ENCODE measurements at places on chromosomes 3 and 15.

- DNase-seq: no peak
Observed at GRCh38 chr3:122353893-122354401, 28.9 kb downstream of the CSTA start.

GRCh38 chr15:53458736-53459135, 300.7 kb downstream of the WDR72 start:
- no peak for DNase-seq

DNA sequence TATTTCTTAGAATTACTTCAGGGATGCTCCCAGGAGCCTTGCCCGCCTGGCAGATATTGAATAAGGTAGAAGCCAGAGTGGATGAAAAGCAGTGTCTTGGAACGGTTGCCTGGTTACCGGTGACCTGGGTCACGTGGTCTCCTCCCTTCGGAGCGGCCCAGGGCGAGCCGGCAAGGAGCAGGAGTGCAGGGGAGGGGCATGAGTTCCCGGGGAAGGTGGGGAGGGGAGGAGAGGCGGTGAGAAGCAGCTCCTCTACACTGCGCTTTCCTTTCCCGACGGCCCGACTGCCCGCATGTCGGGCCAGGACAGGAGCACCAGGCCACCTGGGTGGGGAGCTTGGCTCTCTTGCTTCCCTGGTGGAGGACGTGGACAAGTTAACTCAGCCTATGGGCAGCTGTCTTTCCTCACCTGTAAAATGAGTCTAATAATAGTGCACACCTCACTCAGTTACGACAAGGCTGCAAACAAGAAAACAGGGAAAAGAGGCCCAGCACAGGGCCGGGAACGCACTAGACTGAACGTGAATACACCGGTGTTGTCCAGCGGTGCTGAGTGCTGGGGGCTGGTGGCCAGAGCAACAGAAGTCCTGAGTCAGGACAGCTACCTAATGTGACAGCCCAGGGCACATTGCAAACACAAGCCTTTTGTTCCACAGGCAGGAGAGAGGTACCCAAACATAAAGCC, 198.3 kb downstream of the ADAMTS9 start:
- no peak for DNase-seq

DNA sequence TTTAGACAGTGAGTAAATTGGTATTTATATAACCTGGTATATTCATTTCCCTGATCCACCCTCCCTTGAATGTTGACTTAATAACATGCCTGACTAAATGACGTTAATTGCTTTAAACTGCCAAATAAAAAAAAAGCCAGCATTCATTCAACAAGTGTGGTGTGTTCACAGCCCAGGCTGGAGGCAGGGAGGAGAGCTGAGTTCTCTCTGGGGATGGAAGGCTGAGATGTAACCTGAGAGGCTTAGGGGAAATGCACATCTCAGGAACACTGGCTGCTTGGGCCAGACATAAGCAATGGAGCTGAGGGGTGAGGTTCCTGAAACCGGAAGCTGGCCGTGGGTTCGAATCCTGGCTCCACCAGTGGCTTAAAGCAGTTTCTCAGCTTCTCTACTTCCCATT, 17.3 kb downstream of the CACNA2D3 start:
- no peak for DNase-seq

GRCh38 chr15:85691350-85692240, 103.1 kb downstream of the KLHL25 start:
- no peak for DNase-seq

DNA sequence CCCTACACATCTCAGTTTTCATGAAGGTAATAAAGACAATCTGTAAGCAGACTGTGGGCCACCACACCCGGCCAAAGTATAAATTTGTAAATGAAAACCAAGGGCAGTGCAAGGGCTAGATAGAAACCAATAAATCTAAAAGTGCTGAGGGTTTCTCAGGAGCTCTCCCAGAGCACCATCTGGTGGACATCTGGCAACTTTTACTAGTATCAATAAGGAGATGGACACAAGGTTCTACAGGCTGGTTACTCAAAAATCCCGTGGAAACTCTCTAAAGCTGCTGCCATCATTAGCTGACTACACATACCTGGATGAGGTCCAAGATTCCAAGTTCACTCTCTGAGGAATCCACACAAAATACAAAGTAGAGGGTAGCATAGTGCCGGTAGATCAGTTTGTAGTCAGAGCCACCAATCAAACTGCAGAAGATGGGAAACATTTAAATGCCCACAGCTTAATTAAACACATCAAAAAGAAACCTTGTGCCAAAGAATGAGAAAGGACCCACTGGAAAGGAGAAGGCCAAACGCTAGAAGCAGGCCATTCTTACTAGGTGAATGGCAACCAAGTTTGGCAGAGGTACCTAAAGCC, 5.5 kb downstream of the AP3S2 start:
- no peak for DNase-seq

- DNase-seq: no peak
Observed at GRCh38 chr15:94206463-94207167, 24.7 kb upstream of the MCTP2 start.

- DNase-seq: no peak
Observed at GRCh38 chr3:152405915-152406802, 137.4 kb downstream of the MBNL1 start.

DNA sequence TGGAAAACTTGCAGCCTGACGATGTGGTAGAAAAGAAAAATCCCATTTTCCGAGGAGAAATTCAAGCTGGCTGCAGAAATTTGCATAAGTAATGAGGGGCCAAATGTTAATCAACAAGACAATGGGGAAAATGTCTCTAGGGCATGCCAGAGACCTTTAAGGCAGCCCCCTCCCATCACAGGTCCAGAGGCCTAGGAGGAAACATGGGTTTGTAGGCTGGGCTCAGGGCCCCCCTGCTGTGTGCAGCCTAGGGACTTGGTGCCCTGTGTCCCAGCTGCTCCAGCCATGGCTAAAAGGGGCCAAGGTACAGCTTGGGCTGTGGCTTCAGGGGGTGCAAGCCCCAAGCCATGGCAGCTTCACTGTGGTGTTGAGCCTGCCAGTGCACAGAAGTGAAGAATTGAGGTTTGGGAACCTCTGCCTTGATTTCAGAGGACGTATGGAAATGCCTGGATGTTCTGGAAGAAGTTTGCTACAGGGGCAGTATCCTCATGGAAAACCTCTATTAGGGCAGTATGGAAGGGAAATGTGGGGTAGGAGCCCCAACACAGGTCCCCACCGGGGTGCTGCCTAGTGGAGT, 75.9 kb upstream of the CADPS start:
- no peak for DNase-seq

GRCh38 chr3:141255846-141256261, 24.2 kb downstream of the PXYLP1 start:
- peak; percentile 10 for DNase-seq

DNA sequence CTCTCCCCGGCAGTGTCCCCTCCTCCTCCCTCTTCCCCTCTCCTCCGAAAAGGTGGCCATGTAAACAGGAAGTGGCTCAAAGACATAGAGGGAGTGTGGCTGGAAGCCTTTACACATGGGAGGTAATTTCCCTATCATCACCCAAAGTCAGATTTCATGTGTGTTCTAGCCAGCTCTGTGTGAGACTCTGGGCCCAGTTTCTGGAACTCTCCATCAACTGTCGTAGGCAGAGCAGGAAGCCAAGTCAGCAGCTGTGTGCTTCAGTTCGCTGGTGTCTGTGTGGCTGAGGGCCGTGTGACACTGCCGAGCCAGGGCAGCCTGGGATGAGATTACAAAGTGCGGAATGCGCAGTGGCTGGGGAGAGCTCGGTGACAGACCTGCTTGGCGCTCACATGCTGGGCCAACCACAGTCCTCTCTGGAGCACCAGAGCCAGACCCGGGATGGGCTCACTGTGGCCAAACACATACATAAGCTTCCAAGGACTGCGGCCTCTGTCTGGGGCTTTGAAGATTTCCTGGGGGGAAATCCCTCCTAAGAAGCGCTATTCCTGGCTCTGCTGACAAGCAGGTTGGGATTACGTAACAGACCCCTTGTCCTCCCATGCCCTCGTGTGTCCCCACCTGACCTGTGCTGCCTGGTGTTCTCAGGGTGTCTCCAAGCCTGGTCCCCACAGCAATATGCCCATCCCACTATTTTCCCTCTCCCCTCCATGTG, 50.7 kb downstream of the UMPS start:
- DNase-seq: no peak

- DNase-seq: no peak
Observed at GRCh38 chr3:177529716-177530335, 332.5 kb upstream of the TBL1XR1 start.

- DNase-seq: no peak
Observed at GRCh38 chr3:21477541-21478288, 273.3 kb downstream of the ZNF385D start.

- DNase-seq: no peak
Observed at GRCh38 chr3:148008591-148008990, 599.4 kb downstream of the ZIC1 start.

DNA sequence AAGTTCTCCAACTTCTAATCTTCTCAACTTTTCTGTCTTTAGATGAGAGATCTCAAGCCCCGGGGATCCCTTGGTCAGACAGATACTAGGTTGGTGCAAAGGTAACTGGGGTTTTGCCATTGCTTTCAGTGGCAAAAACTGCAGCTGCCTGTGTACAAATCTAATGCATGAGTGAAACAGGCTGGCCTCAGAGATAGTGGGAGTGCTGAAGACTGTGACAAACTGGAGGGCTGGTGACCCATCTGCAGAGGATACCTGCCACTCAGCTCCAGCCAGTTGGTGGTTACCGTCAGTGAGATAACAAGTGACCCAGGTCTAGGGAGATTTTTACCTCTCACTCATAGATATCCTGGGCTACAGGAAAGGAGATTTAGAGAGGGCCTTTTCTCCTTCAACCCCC, 85.7 kb downstream of the RYR3 start:
- DNase-seq: no peak

GRCh38 chr3:185280572-185281365, 26.9 kb upstream of the EHHADH start:
- DNase-seq: no peak

DNA sequence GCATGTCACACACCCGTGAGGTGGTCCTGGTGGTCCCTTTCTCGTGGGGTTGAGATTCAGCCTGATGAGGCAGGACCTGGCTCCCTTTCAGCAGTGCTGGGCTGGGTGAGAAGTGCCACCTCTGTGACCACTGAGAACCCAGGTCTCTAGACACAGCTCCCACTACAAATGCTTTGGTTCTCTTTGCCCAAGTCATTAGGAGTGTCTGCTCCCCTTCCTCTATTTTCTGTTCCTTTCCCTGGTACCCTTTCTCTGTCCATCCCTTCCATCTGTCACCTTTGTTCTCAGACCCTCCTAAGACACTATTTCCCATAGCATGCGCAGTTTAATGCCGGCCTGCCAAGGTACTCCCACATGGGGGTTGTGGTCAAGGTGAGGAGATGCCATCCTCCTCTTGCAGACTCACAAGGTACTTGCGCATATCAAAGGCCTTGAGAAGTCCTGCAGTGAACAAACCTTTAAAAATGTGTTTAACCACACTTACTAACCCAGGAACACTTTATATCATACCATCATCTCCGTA, 297.7 kb downstream of the LRTM1 start:
- DNase-seq: no peak

DNA sequence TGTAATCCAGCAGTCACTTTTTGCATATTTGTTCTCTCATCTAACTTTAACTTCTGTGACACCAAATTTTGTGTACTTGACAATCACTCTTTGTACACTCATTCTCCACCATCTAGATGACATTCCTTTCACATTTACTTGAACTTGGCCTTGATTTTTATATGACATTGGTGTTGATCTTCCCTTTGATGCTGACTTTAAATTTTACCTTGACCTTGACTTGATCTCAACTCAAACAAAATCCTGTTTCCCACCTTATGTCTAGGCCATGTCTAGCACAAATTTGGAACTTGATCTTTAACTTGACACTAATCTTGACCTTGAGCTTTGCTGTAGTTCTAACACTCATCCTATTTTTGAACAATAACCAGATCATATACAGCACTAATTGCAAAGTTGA, 33.2 kb downstream of the ROPN1B start:
- DNase-seq: no peak

DNA sequence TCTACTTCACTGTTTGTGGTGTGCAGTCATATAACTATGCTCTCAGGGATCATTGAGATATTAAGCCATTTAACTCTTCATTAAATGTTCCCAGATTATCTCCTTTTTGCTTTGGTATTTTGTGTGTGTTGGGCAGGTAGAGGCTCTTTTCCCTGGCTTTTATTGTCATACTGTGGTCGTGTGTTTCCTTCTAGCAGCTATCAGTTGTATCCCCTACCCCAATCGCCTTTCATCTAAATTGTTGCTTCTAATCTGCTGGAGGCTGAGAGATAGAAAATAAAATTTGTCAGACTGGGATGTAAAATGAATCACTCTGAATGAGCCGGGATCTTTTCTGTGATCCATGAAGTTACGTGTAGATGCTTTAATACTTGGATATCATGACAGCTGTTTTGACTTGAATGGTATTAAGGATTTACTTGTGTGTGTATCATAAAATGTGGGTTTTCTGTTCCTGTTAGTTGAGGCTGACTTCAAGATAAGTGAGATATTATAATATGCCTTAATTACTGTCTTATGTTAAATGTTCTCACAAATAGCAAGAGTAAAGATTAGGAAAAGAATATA, 9.2 kb downstream of the NFKBIZ start:
- DNase-seq: no peak

DNA sequence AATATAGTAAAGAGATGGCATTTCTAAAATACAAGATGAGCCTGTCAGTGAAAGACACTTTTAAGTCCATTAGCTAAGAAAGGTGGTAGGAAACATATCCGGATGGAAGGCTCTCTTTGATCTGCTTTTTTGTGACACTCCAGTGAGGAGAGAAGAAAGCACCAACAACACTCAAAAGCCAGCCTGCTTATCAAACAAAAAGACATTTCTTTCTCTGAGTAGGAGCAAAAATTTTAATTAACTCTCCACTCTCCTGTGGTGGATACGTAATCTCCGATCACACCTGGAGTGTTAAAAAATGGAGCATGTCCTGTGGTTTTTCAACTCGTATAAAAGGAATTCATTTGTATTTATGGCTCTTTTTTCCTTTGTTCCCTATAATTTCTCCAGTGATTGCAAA, 65.3 kb downstream of the OXNAD1 start:
- DNase-seq: no peak

DNA sequence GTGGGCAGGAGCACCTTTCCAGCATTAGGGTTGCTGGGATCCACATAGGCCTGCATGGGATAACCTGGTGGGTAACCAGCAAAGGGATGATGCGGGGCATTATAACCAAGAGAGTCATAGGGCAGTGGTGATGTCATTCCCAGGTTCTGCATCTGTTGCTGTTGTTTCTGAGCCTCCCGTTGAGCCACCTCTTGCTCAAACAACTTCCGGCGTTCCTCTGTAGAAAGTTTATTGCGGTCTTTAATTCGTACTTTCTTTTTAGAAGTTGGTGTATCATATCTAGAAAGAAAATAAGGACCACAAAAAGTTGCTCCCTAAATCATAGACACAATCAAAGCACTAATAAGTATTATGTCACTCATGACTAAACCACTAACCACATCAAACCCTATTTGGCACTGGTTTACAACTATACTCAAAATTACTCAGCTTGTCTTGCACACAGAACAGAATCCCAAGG, 77.8 kb downstream of the NBEAL2 start:
- DNase-seq: peak; percentile 41

DNA sequence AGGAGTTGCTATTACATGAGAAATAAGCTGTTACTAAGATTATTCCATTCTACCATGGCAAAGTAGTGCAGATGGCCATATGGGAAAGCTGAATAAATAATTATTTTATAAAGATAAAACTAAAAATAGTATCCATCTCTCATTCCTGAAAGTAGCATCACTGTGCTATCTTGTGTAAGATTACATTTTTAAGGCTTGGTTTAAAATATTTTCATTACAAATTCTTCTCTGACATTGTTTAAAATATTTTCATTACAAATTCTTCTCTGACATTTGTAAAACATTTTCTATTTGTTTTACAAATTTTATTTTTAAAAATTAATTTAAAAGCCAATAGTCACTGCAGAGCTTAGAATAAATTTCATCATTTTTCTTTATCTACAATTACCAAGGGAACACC, 665.5 kb upstream of the NAALADL2 start:
- no peak for DNase-seq

GRCh38 chr3:45646051-45646585, 43.1 kb upstream of the SACM1L start:
- DNase-seq: no peak

All from activated CD4-positive, alpha-beta T cell treated with anti-CD3 and anti-CD28 coated beads, Interleukin-2, amount 50 U/mL, for 4 hours (primary cell).